MV-4-11 (cell line): ENCODE measurements at places on chromosomes 5 and 9.
A peak's percentile ranks its signal among the peaks of the same experiment; 100 is the strongest.

DNA sequence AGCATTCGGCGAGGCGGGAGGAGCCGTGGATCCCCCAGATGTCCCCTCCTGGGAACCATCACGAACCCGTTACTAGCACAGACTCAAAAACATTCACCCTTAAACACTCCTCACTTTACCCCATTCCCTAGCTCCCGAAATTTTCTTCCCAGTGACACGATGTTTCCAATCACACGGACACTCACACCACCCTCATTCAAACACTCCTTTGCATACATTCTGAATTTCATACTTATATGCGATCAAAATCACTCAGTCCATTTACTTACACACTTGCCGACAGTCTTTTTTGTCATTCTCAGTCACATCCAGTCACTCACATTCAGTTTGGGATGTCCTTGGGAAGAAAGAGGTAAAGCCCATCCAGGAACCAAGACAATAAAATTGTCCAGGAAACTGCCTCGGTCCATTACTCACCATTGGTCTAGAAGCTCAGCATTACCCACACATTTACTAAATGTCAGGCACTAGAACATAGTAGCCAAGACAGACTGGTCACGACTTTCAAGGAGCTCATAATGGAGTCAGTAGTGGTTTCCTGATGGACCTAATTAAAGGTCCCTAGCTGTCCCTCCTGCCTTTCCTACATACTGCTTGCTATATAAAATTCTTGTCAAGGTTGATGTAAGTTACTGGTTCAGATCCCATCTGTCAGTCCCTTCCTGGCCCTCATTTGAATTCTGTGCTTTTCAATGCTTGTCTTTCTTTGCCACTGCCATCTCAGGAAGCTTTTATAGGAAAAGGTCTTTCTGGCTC, 574 bp downstream of the SLC35A4 start:
- no peak for DNase-seq

DNA sequence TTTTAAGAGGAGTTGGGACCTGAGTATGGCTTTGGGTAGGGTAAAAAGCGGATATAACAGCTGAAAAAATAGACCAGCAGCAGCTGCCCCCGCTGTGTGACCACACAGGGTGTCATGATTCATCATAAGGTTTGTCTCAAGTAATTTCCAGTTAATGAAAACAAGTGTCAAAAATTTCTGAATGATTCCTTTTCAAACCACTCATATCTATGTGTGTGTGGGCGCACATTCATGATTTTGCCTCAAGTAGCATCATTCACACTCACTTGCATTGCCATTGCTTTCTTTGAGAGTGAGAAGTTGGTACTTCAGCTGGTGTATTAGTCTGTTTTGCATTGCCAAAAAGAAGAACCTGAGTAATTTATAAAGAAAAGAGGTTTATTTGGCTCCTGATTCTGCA, 12.1 kb upstream of the TNFAIP8 start:
- DNase-seq, result peak; percentile 66

DNA sequence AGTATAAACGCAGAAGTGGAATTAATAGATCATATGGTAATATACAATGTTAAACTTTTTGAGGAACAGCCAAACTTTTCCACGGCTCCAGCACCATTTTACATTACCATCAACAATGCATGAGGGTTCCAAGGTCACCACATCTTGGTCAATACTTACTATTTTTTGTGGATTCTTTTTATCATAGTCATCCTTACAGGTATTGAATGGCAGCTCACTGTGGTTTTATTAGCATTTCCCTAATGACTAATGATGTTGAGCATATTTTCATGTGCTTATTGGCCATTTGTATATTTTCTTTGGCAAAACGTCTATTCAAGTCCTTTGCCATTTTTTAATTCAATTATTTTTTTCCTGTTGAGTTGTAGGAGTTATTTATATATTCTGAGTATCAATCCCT, 14.1 kb upstream of the RAPGEF6 start:
- DNase-seq, result no peak

- no peak for DNase-seq
These were observed 388.0 kb upstream of the IRX2 start for GRCh38 chr5:3139499-3139931.

DNA sequence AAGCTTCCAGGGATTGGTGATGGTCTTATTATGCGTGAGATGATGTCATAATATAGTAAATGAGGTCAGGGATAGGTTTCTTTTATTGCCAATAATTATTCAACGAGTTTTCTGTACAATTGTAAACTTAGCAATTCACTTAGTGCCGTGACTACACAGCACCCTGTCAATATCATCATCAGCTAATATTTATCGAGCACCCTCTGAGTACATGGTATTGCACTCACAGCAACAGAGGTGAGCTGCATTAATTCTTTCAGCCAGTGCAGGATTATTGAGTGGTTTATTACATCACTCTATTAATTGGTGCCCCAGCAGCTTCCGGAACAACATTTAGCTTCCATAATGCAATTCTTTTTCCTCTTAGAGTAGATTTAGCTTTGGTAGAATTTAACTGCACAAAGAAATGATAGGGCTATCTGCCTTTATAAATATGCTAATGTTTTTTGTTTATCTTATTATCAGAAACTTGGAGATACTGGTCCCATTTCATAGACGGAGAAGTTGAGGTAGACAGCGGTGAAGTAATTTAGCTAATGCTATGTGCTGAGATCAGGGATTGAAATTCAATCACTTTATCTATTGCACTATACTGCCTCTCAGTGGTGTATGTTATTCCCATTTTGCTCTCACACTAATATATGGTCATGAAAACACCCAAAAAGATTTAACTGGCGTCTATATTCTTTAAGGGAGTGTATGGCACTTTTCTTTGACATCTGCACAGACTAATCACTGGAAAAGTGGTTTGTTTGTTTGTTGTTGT, 726.1 kb upstream of the WWC1 start:
- peak; percentile 10 for DNase-seq

DNA sequence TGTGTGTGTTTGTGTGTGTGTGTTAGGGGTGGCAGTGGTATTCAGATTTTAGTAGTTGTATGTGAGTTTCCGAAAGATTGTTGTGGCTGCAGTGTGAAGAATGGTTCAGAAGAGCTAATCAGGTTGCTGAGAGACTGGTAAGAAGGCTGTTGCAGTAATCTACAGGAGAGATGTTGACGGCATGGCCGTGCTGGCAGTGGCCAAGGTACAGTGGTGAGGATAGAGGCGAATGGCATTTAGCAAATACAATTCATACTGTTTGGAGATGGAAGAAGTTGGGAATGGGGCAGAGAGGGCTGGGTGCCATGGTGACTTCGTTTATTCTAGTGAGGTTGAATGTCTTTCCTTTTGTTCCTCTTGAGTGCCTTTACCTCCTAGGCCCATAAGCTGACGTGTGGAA, 77.5 kb upstream of the SPATA31D4 start:
- DNase-seq, result no peak

DNA sequence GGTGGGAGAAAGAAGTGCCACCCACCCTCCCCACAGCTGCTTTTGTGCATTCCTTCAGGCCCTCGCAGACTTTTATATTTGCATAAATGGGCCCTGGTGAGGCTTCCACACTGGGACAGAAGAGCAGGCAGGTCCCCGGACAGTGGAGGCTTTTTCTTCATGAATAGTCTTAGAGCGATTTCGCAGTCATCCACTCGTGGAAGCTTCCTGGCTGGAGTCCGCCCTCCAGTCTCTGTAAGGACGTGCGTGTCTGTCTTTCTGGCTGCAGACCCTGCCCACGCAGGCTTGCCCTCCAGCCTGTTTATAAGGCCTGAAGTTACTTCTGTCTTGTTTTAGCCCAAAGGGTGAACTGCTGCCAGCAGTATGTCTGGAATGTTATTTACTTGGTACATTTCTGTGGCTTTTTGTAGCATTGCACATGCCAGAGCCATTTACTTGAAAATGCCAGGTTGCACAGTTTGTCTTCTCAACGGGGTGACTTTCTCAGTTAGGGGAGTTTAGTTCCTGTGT, 195.7 kb downstream of the AOPEP start:
- DNase-seq, result no peak

- DNase-seq, result no peak
These were observed 30.8 kb downstream of the GALNT12 start for GRCh38 chr9:98838155-98838867.

- no peak for DNase-seq
These were observed 328.2 kb downstream of the BNC2 start for GRCh38 chr9:16542290-16542689.

DNA sequence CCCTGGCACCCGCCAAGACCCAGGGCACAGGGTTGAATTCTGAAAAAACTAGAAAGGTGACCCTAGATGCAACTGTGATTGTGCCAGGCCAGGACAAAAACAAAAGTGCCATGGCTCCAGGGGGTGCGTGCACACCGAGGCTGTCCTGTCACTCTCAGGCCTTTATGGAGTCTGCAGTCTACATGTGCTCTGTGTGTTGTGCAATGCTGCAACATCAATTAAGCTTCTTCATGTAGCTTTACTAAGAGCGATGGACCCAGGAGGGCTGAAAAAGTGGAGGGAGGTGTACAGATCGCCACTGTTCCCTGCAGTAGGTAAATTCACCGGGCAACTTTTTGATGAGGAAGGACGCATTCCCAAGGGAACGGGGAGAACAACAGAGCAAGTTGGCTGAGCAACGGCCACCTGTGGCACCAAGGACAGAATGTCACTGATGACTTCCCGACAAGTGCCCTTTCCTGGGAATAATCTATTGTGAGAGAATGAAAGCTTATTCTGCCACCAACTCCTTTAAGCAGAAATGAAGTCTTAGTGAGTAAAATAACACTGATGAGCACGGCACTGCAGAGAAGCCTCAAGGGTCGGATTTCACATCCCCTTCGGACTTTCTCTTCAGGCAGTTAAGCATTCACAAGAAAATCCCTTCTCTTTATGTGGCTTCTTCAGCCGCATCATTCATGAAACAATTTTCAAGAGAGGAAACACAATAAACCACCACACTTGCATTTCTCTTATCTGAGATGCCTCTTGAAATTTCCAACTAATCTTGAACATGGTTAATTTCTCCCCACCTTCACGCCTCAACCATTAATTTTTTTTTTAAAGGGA, 149.6 kb downstream of the DROSHA start:
- peak; percentile 87 for DNase-seq

DNA sequence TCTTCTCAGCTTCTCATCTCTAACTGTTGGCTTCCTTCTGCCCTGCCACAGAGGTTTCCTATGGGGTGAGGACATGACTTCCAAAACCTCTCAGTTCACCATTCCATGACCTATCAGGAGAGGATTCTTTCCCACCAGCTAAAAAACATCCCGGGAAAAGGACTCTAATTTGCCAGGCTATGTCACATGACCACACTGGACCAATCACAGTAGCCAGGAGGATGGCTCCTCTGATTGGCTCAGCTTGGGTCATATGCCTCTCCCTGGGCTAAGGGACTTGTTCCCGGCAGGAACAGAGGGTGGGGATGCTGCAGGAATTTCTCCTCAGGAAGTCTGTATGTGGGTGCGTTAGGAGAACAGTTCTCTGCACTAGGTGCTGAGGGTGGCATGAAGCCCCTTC, 40.3 kb upstream of the XPA start:
- no peak for DNase-seq

DNA sequence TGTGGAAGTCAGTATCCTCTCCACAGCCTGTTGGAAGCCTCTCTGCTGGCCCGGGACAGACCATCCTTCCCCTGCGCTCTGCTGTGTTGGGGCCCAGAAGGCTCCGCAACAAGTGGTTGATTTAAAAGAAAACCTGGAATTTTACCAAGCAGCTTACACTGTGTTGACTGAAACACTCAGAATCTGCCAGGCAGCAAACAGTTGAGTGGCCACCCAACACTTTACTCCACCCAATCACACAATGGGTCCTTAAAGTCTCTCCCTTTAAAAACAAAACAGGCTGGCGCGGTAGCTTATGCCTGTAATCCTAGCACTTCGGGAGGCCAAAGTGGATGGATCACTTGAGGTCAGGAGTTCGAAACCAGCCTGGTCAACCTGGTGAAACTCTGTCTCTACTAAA, 28.0 kb upstream of the DMRT3 start:
- no peak for DNase-seq

- DNase-seq, result peak; percentile 65
These were observed 25.6 kb downstream of the PDE8B start for GRCh38 chr5:77235846-77236721.

- no peak for DNase-seq
These were observed 9.3 kb upstream of the SCGB3A1 start for GRCh38 chr5:180600554-180601041.

- DNase-seq, result no peak
These were observed 37.4 kb downstream of the EFNA5 start for GRCh38 chr5:107633171-107633901.

- DNase-seq, result peak; percentile 73
These were observed 732 bp upstream of the SMIM15 start for GRCh38 chr5:61162832-61163567.

- DNase-seq, result no peak
These were observed 95.0 kb downstream of the NPR3 start for GRCh38 chr5:32805971-32806638.

DNA sequence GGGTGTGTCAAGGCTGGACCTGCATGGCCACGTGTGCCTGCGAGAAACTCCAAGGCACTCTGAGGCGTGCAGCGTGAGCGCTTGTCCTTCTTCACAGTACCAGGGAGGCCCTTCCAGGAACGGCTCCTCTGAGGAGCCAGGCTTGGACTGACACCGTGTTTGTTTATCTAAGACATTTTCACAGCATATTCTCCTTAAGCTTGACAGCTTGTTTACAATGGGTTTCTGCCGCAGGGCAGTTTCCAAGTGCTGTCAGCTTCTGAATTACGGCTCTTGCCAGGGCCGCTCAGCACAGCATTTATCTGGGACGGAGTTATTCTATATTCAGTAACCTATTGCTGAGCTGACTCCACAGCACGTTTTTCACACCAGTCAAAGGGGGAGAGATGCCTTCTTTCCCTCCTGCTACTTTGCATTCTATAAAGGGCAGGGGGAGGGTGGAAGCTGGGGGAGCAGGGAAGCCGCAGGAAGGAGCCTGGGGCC, 98.4 kb downstream of the LMNB1 start:
- DNase-seq, result no peak

GRCh38 chr9:22244139-22245011, 202.2 kb upstream of the DMRTA1 start:
- DNase-seq, result peak; percentile 66

- DNase-seq, result no peak
These were observed 44.3 kb downstream of the PTPDC1 start for GRCh38 chr9:94128580-94128979.

- peak; percentile 87 for DNase-seq
These were observed 23.4 kb downstream of the SH3TC2 start for GRCh38 chr5:149039506-149039905.

GRCh38 chr5:149018909-149019443, 43.9 kb downstream of the SH3TC2 start:
- no peak for DNase-seq

DNA sequence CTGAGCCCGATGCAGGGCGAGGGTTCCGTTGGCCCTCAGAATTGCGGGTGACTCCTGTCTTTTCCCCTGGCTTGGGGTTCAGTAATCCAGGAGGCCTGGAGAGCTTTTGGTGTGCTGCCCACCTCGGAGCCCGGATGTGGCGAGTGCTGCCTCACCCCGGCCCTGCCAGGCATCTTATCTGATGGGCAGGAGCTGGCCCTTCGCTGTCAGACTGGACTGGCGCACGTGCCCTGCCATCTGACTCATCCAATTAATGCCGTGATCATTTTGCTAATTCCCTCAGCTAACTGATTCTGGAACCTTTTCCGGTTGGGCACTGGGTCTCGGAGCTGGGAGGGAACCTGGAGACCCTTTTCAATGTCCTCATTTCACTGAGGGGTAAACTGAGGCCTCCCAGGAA, 34.6 kb downstream of the RXRA start:
- no peak for DNase-seq
